ENCODE measurements at places on chromosomes 5 and 9.

DNA sequence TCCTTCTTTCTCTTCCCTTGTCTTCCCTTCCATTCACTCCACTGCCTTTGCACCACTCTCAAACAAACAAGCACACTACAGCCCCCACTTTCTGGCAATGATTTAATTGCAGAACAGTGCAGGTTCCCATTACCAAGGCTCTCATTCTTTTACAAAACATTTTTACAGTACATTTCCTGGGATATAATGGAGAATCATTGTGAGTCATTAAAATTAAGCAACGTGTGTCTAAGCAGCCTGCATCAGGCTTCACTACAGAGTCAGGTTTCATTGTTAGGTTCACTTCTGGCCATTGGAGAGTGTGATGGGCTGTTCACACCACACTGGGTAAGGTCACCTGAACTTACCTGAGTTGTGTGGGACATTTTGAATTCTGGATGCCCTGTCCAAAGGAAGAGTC lies 303.5 kb downstream of the TRIM32 start:
- DNase-seq = peak; percentile 69

DNA sequence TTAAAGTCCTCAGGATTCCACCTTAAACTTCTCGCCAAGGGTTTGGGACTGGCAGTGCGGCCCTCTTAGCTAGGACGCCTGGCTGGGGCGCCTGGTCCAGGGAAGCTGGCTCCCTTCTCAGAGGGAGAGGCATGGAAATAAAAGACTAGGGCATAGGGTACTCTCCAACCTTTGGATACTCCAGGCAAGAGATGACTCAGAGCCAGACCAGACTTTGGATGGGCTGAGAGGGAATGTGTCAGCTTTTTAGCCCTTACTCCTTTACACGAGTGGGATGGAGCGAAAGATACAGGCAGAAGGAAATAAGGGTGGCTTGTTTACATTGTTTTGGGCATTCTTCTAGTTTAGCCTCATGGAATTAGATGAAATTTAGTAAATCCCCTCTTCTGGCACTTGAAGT lies 48.2 kb downstream of the IL31RA start:
- peak; percentile 41 for DNase-seq

- DNase-seq = peak; percentile 96
These were observed 411.1 kb downstream of the ACTL7B start for GRCh38 chr9:108444400-108445358.

- no peak for DNase-seq
These were observed 1652.3 kb upstream of the WWC1 start for GRCh38 chr5:166639151-166639550.

DNA sequence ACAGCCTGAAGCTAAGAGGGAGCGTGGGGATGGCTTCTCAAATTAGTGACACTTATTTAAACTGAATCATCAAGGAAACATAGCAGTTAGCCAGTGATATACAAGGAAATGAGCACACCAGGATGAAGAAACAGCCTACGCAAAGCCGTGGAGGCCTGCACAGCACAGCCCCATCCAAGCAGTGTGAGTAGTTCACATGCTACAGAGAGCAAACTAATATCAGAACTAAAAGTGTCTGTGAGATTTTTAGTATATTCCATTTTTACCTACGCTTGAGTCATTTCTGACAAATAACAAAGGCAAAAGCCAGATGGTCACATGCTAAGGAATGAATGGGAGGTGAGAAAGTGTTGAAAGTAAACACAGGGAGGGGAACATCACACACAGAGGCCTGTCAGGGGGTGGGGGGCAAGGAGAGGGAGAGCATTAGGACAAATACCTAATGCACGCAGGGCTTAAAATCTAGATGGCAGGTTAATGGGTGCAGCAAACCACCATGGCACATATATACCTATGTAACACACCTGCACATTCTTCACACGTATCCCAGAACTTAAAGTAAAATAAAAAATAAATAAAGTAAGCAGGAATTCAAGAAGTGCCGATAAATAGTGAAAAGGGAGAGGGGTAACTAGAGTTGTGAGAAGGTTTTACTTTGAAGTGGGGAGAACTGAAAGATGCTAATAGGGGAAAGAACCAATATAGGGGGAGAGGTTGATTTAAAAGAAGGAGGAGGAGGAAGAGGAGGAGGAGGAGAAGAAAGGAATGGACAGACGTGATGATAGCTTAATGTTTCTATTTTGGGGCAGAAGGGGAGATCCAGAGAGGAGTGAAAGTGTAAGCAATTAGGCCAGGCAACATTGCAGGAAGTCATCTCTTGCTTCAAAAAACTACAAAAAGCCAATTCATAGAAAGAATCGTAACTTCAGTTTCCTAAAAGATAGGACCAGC lies 100.9 kb upstream of the PTGER4 start:
- peak; percentile 66 for DNase-seq

DNA sequence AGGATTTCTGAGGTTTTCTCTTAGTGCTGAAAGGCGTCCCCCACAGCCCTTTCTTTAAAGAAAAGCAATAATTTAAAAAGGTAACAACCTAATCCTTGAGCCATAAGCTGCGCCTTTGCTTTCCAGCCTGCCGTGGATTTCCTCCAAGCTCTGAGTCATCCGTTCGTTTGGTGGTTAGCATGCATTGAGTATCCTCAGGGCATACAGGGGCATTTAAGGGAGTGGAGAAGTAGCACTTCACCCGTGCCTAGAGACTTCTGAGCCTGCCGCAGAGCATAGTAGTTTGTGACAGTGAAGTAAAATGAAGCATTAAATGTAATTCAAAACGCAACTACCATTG lies 892 bp upstream of the TNC start:
- peak; percentile 96 for DNase-seq

DNA sequence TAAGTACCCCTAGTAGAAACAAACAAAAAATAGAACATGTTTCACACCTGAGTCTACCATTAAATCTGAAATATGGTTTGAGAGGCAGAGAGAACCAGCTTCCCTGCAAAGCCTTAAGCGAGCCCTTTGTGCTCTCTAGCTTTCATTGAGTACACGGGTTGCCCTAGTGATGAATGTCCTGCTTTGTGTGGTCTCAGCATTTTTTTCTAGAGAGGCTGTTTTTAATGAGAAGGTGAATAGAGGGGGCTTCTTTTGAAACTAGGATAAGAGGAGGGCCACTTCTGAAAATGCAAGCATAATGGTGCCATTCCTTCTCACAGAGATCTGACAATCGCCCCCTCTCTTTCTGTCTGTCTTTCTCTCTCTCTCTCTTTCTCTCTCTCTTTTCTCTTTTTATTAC lies 131.3 kb downstream of the MACIR start:
- no peak for DNase-seq

- DNase-seq = no peak
These were observed 1.2 kb upstream of the CKS2 start for GRCh38 chr9:89309608-89310474.

GRCh38 chr5:33490071-33490665 lies 49.4 kb downstream of the TARS1 start:
- DNase-seq = no peak

GRCh38 chr5:132473019-132473531 lies 17.5 kb downstream of the IRF1 start:
- DNase-seq = no peak

- no peak for DNase-seq
These were observed 58.6 kb downstream of the VCAN start for GRCh38 chr5:83530193-83530592.

DNA sequence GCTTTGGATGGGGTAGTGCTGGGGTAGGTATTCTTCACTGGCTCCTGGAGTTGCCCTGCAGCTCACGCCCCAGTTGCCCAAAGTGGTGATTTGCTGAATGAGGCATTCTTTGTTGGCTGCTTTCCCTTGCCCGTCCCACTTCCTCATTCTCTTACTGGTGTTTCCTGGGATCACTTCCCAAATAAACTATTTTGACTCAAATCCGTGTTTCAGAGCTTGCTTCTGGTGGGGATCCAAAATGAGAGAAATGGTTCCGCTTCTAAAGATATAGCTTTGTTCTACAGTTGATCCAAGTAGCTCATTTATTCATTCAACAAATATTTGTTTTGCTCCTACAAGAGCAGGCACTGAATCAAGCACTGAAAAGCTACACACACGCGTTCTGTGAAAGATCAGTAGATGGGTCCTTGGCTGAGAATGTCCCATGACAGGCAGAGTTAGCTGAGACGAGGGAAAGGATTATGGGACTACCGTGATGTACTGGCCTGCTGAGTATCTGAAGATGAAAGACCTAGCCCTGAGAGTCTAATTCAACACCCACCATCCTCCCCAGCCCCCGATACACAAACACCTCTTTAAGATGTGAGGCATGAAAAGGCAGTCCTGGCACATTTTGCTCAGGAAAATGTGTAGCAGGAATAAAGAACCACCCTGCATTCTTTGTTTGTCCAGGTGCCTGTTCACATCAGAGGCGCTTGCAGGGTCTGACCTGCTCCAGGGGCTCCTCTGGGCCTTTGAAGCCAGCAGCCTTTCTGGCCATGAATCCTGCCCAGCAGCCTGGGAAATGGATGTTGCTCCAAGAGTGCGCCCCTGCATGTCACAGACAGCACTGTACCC lies 143.1 kb upstream of the RANBP3L start:
- peak; percentile 80 for DNase-seq
